ENCODE measurements at places on chromosomes 2 and 18.

GRCh38 chr18:62829936-62830335, 114.6 kb downstream of the PHLPP1 start:
- no peak for DNase-seq

DNA sequence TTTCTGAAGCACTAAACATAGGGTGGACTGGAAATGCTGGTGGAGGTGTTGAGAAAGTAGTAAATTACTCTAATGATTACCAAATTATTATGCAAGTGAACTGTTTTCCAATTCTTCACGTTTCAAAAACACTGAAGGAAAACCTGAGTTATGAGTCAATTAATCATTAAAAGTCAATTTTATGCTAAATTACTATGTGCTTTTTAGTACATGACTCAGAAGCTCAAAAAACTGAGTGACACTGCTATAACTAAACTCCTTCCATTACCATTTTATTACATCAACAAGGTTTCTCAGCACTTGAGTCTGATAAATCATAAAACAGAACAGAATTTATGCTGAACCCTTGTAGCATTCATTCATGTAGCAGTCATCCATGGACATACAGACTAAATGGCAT, 20.4 kb downstream of the CHMP3 start:
- DNase-seq, result no peak

- DNase-seq, result no peak
These were observed 119.9 kb upstream of the HS6ST1 start for GRCh38 chr2:128438586-128438985.

GRCh38 chr2:184689638-184690037, 91.3 kb downstream of the ZNF804A start:
- no peak for DNase-seq

GRCh38 chr2:201378496-201379397, 21.6 kb upstream of the FLACC1 start:
- DNase-seq, result no peak

GRCh38 chr2:197710424-197711042, 5.4 kb downstream of the MARS2 start:
- no peak for DNase-seq

- no peak for DNase-seq
These were observed 226.8 kb upstream of the RAB6C start for GRCh38 chr2:129752686-129753085.

DNA sequence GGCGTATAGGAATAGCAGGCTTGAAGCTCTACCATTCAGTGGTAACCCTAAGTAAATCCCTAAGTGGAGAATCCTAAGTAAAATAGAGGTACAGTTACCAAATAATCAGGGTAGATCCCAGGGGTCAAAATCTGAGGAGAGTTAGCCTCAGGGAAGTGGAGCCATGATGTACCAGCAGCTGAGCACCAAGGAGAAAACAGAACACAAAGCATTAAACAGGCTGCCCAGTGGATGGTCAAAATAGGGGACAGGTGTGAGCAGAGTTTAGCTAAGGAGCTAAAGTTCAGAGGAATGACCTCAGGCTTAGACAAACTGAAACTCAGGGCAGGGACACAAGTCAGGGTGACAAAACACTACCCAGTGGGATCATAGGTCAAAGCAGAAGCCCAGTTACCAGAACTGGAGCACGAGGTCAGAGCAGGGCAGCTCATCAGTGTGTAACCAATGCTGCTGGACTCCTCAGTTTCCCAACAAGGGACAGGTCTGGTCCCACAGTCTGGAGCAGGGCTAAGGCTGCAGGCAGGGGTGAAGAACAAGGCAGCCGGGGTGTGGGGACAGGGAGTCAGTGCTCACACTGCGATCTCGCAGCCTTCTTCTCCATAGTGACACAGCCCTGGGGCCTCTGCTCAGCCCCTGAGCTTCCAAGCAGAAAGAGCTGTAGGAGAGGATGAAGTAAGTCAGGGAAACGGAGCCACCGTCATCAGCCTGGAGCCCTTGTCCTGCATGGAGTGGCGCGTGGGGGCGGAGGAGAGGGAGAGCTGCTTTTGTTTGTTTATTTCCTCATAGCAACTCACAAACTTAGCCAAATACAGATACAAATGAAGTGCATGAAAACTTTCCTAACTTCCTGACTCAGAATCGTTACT, 264.0 kb downstream of the MREG start:
- no peak for DNase-seq

GRCh38 chr2:233758849-233759248, 1.2 kb upstream of the UGT1A1 start:
- no peak for DNase-seq

DNA sequence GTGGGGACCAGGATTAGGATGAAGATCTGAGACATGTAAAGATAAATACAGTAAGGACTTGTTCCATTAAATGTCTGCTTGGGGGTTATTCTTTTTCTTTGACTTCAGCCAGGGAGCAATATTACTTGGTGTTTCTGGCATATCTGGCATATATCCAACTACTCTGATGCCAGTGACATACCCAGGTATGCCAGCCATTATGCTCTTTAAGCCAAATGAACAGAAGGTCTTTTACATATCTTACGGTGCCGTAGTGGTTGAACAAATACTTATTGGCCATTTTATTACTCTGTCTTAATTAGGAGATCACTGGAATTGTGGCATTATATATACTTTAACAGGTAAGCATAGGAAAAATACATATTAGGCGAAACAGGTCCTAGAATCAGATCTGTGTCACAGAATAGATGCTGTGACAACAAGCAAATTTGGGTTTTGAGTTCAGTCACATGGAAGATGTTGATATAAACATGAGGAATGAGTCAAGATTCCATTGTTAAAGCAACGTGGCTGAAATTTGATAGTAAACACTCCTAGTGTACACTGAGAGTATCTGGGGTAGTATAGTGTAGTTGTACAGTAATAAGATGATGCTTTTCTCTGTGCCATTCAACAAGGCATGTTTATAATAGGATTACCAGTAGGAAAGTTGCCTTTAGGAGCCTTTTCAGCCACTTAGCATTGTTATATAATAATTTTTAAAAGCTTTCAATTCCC, 62.6 kb downstream of the KCTD18 start:
- DNase-seq, result no peak

All from Jurkat, Clone E6-1 (cell line).